Activated T-cell treated with anti-CD3 and anti-CD28 coated beads for 1 hour (primary cell): ENCODE measurements at places on chromosomes 1 and 21.

DNA sequence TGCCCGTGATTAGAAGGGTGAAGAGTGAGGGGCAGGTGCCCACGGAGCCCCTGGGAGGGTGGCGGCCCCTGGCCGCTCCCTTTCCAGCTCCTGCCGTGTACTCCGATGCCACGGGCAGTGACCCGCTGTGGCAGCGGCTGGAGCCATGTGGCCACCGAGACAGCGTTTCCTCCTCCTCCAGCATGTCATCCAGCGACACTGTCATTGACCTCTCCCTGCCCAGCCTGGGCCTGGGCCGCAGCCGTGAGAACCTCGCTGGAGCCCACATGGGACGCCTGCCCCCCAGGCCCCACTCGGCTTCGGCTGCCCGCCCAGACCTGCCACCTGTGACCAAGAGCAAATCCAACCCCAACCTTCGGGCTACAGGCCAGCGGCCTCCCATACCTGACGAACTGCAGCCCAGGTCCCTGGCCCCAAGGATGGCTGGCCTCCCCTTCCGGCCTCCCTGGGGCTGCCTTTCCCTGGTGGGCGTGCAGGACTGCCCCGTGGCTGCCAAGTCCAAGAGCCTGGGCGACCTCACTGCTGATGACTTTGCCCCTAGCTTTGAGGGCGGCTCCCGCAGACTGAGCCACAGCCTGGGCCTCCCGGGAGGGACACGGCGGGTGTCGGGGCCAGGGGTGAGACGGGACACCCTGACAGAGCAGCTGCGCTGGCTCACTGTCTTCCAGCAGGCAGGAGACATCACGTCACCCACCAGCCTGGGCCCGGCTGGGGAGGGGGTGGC, 22.0 kb downstream of the PANK4 start:
- DNase-seq, result no peak

DNA sequence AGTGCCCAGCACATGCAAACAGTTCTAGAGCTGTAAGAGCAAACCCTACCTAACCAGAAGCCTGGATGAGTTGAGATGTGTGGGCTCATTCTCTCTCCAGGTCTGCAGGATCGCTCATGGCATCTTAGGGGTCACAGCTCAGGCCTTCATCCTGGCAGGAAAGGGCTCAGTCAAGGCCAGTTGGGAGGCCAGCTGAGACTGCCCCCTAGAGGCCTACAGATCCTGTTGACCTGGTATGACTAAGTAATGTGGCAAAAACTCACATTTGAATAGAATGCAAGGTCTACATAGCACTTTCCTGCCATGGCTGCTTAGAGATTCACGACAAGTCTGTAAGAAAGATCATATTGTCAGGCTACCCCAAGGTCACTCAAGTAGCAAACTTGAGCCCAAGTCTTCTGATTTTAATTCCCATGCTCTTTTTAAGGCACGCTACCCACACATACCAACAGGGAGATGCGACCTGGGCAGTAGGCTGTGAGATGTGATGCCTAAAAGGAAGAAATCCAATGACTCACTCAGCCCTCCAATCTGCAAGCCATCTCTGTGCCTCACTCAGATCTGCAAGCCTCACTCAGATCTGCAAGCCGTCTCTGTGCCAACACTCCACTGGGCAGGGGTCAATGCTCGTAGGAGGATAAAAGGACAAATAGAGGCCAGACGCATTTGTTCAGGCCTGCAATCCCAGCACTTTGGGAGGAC, 5.1 kb upstream of the CAPN8 start:
- DNase-seq, result no peak

DNA sequence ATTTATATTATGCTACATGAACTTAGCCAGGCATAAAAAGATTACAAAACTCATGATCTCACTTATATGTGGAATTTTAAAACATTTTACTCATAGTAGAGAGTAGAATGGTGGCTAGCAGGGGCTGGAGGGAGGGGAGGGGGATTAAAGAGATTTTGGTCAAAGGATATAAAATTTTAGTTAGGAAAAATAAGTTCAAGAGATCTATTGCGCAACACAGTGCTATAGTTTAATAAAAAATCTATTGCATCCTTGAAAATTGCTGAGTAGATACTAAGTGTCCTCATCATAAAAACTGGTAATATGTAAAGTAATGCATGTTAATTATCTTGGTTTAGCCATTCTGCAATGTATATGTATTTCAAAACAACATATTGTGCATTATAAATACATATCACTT, 635.6 kb upstream of the NEGR1 start:
- DNase-seq, result no peak

GRCh38 chr1:29703596-29704370, 467.5 kb downstream of the PTPRU start:
- DNase-seq, result no peak

GRCh38 chr1:31725777-31726535, 22.1 kb upstream of the COL16A1 start:
- no peak for DNase-seq

- DNase-seq, result no peak
Measured at GRCh38 chr1:147786536-147786935, 26.1 kb upstream of the GJA5 start.

- DNase-seq, result no peak
Measured at GRCh38 chr1:200862713-200863415, 9.9 kb upstream of the GPR25 start.

- DNase-seq, result no peak
Measured at GRCh38 chr1:109634292-109634691, 14.7 kb downstream of the AMPD2 start.

GRCh38 chr1:7302126-7302525, 469.0 kb upstream of the VAMP3 start:
- no peak for DNase-seq

DNA sequence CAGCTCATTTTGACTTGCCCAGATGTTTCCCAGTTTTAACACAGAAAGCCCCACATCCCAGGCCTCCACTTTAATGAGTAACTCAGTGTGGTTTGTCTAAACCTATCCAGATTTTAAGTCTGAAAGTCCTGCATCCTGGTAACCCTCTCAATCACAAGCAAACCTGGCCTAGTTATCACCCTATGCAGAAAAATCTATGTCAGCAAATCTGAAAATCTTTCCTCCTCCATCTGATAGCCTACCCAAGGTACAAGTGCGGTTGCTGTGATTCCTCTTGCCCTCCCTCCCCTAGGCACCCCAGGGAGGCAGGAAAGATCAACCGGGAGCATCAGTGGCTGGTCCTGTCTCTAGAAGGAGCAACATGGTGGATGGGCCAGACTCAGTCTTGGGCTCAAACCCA, 163.7 kb downstream of the IGSF21 start:
- DNase-seq, result no peak

GRCh38 chr21:32909393-32909792, 116.3 kb upstream of the OLIG2 start:
- DNase-seq, result no peak

DNA sequence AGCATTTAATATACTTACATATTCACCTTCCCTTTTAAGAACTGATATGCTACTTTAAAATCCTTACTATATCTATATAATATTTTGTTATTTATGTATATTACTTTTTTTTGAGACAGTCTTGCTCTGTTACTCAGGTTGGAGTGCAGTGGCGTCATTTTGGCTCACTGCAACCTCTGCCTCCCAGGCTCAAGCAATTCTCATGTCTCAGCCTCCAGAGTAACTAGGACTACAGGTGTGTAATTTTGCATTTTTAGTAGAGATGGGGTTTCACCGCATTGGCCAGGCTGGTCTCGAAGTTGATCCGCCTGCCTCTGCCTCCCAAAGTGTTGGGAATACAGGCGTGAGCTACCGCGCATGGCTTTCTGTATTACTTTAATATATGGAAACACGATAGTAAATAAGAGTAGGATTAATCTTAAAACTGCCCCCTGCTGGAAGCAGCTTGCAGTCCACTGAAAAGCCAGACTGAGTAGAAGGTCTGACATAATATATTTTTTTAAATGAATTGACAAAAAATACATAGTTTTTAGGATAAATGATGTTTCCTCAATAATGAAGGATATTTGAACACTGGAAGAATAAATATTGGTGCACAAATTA, 24.4 kb downstream of the RCAN3 start:
- peak; percentile 37 for DNase-seq

GRCh38 chr1:110091791-110092190, 20.5 kb upstream of the UBL4B start:
- DNase-seq, result no peak

DNA sequence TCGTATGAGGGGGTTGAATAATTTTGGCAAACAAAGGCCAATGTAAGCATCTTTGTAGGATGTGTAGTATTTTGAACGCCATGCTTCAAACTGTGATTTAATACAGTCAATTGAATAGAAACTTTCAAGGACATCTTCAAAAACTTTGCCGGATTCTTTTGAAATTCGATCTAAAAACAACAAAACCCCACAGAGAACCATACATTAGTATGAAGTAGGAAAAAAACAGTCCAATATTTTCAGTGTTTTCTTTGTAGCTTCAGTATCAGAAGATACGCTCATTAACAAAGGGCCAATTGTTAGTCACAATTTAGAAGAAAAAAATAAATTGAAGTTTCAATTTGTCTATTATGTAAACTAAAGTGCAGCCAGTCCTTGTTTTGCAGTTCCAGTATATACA, 20.7 kb upstream of the SYNJ1 start:
- no peak for DNase-seq

DNA sequence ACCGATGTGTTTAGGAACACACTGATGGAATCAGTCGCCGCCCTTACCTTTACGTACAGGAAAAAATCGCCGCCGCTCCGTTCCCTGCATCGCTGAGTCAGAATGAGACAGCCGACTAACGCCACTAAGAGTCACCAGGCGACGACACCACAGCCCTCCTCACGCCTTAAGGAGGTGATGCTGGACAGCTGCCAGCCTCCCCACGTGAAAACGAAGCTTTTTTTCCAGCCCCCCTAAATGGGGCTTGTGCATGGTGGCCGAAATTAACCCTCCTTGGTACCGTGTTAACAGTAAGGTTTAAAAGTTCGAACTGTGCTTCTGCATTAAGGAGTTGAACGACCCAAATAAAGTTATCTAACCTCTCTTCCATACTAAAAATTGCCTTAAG, 511 bp downstream of the DNTTIP2 start:
- peak; percentile 54 for DNase-seq

- DNase-seq, result no peak
Measured at GRCh38 chr1:36096500-36097432, 8.1 kb downstream of the ADPRS start.

DNA sequence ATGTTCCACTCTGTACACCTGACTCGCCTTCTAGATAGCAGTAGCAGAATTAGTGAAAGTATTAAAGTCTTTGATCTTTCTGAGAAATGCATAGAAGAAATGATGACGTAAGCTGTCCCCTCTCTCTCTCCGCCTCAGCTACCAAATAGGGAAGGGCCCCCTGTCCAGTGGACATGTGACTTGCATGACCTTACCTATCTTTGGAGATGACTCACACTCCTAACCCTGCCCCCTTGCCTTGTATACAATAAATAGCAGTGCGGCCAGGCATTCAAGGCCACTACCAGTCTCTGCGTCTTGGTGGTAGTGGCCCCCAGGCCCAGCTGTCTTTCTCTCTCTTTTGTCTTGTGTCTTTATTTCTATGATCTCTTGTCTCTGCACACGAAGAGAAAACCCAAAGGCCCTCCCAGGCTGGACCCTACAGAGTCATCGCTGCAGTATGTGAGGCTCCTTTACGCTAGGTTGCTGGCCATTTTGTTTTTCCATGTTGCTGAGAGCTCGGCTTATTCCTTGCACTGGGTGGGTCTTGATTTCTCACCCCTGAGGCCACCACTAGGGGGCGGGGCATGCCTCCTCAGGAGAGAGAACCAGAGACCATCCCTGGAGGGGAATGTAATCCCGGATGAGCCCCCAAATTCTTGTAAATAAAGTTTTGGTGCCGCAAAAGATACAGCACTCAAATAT, 16.0 kb upstream of the ZBTB8B start:
- DNase-seq, result no peak

GRCh38 chr1:3290915-3291314, 163.6 kb upstream of the ARHGEF16 start:
- no peak for DNase-seq

DNA sequence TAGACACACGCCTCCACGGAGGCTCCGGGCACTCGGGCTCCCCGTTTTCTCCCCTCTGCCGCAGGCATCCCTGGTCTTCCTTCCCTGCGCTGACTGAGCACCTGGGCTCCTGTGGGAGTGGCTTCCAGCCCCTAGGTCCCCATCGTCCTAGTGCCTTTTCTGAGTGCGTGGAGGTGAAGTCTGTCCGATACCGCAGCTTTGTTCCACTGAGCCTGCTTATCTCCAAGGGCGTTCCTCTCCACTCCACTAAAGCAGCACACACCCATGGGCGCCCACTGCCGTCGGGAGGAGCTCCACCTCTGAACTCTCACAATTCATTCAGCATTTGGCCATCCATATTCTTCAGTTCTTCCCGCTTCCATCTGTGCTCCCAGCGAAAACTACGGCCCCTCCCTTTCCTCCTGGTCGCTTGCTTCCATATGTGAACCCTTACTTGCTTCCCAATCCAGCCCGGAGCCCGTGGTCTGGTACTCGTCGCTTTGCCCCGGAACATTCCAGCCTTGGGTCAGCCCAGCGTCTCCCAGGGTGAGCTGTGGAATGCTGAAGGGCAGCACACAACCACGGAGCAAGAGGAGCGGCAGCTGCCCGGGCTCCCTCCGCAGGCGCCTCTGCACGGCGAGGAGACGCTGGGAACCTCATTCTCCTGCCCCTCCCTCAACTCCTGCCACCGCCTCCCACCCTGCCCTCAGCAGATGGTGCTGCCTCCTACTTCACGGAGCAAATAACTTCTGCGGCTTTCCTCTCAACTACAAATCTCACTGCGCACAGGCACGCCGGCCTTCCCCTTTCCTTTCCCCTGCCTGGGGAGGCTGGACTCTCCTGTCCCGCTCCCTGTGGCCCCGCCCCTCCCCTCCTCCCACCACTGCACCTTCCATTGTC, 27.5 kb downstream of the ATP8B2 start:
- no peak for DNase-seq

GRCh38 chr1:232589812-232590743, 39.9 kb downstream of the SIPA1L2 start:
- DNase-seq, result no peak

DNA sequence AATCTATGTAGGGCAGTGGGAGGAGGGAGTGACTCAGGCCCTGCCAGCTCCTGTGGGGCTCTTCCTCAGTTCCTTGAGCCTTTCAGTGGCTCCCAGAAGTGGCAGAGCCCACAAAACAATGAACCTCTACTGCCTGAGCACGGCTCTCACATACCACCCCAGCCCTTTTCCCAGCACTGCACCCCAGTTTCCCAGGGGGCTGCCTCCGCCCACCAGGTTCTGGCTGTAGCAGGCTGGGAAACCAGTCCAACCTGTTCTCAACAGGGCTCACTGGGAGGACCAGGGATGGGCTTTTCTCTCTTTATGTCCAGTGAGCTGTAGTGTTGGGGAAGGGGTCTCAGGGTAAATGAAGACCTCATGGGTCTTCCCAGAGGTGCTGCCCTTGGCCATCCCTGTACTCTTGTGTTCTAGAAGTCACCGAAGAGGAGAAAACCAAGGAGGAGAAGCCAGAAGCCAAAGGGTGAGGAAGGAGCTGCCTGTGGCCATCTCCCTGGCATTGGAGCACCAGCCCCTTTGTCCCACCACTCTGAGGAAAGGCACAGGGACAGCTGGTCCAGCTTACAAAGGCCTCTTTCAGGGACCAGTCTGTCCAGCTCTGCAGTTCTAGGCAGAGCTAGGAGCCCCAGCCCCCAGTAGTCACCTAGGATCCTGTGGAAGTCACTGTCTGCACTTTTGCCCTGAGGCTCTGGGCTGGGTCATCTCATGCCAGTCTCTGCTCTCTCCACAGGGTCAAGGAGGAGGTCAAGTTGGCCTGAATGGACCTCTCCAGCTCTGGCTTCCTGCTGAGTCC, 3.5 kb downstream of the MARCKSL1 start:
- no peak for DNase-seq

GRCh38 chr1:66532214-66532613, 1.7 kb upstream of the SGIP1 start:
- DNase-seq, result no peak

- no peak for DNase-seq
Measured at GRCh38 chr1:29555043-29555620, 318.8 kb downstream of the PTPRU start.
